ENCODE measurements at places on chromosomes 11 and 22. TPM values are rescaled to one million over a fixed set of nuclear protein-coding genes. Genes with fewer than 3 reads are reported as not detected.

DNA sequence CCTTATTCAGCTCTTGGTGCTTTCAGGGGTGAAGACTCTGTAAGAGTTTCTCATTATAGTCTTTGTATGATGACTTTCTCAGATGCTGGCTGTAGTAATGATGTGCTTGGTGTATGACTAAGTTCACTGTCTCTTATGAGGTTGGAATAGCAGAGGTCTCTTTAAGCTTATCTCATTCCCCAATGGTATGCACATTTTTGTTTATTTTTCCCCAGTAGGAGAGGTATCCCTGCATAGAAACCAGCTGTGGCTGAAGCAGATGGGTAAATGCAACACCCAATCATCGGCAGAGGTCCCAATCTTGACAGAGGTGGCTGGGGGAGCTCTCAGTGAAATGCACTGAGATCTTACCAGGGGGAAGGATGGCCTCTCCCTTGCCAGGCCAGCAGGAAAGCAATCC lies 34.6 kb downstream of the BBOX1 start:
- no peak for DNase-seq

DNA sequence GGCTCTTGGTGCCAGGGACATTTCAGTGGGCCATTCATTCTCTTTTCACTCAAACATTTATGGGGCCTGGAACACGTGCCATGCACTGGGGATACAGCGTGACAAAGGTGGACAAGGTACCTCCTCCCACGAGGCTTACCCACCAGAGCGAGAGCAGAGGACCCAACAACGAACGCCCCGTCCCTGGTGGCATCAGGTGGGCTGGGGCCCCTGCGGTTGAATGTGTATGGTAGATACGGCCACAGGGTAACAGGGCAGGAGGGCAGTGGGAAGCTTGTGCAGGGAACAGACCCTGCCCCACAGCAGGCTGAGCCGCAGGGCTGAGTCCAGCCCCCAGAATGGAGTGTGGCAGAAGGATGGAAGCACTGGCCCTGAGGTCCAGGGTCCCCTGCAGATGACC lies 81.1 kb downstream of the LRRC32 start:
- no peak for DNase-seq

DNA sequence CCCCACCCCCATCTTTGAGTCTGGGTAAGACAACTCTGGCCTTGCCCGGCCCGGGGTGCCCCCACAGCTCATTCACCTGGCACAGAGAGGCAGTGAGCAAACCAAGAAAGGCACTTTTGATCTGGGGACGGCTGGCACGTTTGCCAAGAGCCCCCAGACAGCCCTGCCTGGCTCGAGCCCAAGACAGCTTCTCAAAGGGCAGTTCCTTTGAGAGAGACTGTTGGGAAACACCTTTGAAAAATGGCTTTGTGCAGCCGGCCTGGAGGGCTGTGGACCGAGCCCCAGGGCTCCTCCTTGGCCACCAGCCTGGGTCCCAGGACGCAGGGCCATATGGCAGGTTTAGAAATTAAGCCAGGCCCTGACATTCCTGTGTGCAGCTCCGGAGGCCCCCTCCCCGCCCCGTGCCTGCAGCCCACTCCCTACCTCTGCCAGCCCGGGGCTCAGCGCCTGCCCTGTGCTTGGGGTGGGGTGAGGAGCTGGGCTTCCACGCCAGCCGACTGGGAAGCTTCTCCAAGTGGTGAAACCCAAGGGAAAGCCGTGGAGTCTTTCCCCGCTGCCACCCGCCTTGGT lies 50.2 kb upstream of the SMIM38 start:
- DNase-seq = no peak

DNA sequence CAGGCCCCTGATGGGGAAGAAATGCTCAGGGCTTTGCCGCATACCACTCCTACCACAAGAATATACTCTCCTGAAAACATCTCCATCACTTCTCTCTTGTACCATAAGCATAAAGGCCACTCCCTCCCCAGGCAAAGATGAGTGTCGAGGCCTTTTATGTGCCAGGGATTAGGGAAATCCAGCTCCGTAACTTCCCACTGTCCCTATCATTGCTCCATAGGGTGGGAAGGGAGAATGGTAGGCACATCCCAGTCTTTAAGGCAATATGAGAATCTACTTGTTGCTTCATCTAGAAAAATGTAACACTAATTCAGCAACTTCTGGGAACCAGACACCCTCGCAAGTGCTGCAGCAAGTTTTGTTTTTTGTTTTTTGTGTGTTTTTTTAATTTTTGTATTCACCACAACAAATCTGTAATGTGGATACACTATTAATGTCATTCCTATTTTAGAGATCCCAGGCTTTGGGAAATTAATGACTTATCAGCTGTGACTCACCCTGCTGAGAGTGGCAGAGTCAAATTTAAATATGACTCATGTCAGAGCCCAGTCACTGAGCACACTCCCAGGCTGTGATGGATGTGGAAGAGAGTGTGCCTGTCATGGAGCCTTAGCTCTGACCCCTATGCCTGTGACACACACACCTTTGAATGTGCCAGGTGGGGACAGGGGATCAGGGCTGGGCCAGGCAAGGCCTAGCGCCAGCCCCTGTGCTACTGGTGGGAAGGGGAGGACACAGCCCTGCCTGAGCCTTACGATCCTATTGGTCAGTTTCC lies 23.4 kb downstream of the PANX1 start:
- no peak for DNase-seq

DNA sequence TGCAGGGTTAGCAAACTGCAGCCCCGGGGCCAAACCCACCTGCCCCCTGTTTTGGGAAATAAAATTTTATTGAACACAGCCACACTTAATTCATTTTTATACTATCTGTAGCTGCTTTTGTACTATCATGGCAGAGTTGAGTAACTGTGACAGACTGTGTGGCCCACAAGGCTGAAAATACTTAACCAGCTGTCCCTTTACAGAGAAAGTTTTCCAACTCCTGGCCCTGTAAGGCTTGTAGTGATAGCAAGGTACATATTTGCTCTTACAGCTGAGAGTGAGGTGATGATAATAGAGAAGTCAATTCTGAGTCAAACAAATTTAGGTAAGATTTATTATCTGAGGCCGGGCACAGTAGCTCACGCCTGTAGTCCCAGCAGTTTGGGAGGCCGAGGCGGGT lies 87.4 kb upstream of the SLC6A5 start:
- DNase-seq = no peak

MUC2 gene
- 0.03 TPM for total RNA-seq

GRCh38 chr11:107591378-107592230 lies 657 bp downstream of the ELMOD1 start:
- DNase-seq = no peak

- no peak for DNase-seq
Measured at GRCh38 chr22:45717789-45718188, 46.2 kb downstream of the ATXN10 start.

- DNase-seq = no peak
Measured at GRCh38 chr22:32752326-32752725, 49.2 kb upstream of the TIMP3 start.

KCNQ1 gene
- 43.0 TPM for total RNA-seq

- DNase-seq = peak; percentile 97
Measured at GRCh38 chr22:36856121-36856791, 4.5 kb upstream of the NCF4 start.

- DNase-seq = no peak
Measured at GRCh38 chr11:18776324-18776723, 15.3 kb downstream of the PTPN5 start.

DKK3 gene
- total RNA-seq = 980 TPM

DNA sequence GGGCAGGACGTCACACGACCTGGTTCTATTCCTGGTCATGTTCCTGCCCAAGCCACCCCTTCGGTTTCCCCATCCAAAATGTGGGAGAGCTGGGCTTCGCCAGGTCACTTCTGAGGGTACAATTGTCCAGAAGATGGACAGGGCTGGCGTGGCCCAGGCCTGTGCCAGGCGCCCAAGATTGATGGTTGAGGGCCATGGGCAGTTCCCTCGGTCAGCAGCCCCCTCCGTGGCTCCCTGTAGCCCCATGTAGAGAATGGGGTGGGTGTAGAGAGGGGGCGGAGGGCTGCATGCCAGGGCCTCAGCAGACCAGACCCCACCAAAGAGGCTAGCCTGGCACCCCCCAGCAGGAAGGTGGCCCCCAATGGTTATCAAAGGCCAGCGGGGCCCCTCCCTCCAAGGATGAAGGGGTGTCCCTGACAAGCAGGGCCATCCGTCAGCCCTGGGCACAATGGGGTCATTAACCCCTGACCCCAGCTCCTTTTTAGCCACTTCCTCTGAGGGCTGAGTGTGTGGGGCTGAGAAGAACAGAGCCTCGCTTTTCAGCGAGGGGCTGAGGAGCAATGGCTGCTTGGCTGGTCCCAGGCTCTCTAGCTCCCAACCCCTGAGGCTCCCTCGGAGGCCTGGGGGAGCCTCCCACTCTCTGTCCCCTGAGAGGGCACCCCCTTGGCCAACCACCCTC lies 11.0 kb upstream of the PICK1 start:
- DNase-seq = no peak

- DNase-seq = no peak
Measured at GRCh38 chr11:121651257-121651605, 198.5 kb upstream of the SORL1-AS1 start.

MYEOV gene
- not detected for total RNA-seq

HTR3A gene
- total RNA-seq = not detected

GRCh38 chr11:131402040-131402439 lies 31.6 kb downstream of the NTM start:
- no peak for DNase-seq

- no peak for DNase-seq
Measured at GRCh38 chr11:74462631-74463030, 4.7 kb downstream of the KCNE3 start.

DNA sequence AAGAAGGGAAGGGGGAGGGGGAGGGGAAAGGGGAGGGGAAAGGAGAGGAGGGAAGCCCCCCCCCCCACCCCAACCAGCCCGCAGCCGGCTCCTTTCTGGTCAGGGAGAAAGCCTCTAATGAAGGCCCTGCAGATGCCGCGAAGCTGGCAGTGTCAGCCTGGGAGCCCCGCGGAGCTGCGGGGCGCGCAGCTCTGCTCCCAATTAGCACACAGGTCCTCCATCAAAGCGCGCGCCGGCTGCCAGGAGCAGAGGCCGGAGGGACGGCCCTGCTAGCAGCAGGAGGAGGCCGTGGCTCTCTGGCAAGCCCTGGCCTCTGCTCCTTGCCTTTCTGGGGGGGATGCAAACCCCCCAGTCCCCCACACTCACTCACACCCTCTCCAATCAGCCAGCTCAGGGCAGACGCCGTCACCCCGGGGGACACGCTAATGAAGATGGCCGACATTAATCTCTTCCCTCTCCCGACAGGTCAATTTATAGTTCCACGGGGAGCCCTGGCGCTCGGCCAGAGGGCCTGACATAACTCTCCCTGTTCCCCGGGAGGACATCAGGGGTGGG lies 70.5 kb upstream of the TCF20 start:
- DNase-seq = no peak

DNA sequence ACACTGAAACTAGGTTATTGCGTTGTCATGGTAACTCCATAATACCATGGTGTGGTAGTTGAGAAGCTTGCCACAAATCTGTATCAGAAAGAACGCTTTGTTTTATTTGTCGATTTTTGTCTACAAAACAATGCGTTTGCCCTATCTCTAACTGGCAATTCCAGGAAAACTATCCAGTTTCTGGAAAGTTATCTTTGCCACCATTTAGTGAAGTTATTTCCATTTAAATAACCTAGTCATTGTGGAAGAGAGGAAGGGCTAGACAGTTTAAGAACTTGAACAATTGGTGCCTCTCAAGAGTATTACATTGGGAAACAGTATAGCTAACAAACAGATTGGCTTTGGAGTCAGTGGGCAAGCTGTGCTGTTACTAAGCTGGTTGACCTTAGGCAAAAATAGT lies 7.9 kb downstream of the HSD17B12 start:
- DNase-seq = no peak

DNA sequence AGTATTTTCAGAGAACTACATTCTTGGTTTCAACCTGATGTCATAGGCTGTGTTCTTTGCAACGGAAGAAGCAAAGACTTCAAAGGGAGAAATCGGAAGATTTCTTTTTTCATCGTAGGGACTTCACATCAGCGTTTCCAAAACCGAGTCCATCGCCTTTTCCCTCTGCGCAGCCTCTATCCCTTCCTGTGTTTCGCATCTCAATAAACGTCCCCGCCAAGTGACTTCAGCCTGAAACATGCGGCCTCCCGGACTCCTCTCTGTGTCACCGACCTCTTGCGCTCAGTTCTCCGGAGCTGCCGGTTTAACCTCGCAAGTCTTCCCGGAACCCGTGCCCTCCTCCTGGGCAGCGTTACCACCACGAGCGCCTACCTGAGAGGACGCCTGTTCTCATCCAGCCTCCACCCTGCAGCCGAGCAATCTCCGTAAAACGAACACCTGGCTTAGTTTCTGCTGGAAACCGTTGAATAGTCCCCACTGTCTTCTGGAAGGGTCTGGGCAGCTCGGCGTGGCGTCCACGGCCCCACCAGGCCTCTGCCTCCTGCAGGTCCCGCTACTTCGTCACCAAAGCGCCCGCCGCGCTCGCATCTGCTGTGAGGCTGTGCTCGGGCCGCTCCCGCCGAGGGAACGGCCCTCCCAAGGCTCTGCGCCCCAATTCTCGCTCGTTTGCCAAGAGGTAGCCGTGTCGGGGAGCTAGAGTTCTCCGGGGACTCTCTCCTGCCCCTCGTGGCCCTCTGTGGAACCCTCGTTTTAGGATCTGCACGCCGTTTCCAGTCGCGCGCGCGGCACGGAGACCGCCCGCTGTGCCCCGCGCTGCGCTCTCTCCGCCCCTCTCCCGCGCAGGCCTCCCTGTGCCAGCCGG lies at the start of gene GLB1L3:
Gene GLB1L3, plus strand, starts transcription at position 846 of the 862 bp plus-strand sequence. CDS start 362 bp downstream, outside the sequence.
- DNase-seq = no peak

- no peak for DNase-seq
Measured at GRCh38 chr11:23781803-23782560, 714.9 kb upstream of the LUZP2 start.
